Calu3 (cell line): ENCODE measurements at places on chromosomes 13 and 19. TPM values are rescaled to one million over a fixed set of nuclear protein-coding genes. Genes with fewer than 3 reads are reported as not detected.

Gene ZNF528
- not detected in 2 replicates for total RNA-seq

Gene LRRC63
- total RNA-seq = 0.32 and 0.38 TPM in 2 replicates

Gene EVI5L
- total RNA-seq = 12.2 and 12.5 TPM in 2 replicates

DNA sequence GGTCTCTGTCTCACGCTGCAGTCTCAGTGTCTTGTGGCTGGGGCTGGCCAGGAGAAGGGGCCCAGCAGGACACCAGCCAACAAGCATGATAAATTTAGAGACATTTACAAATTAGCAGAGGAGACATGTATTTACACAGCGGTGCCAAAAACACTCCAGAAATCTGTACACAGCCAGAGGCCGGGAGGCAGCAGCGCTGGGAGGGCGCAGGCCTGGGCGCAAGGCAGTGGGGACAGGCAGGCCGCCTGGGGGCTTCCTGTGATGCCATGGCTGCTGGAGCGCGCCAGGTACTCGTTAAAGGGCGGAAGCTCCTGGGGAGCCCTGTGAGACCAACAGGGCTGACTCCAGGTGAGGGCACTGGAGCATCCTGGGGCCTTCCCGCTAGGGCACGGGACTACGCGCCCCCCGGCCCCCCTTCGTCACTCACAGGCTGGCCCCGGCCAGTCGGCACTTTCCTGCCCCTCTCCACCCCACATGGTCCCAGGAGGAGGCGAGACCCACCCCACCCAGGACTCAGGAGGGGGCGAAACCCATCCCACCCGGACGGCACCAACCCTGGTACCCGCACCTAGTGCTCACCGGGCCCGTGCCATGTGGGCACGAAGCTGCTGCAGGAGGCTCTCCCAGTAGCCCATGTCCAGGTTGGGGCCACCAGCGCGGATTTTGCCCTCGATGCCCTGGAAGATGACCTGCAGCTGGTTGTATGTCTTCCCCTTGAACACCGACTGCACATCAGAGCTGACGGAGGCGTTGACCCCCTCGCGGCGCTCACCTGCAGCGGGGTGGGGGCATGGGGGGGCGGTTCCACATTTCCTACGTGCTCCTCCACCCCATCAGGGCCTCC, 7.4 kb upstream of the TBXA2R start:
- H3K4me3 ChIP-seq = no peak overlapping the region
- no peaks in the 10 kb centered on the region for H3K27me3 ChIP-seq
- no peak for DNase-seq
- H3K27ac ChIP-seq = no peak overlapping the region
- H3K4me1 ChIP-seq = no peaks in the 10 kb centered on the region
- H3K36me3 ChIP-seq = peaks cover 23% of the 10 kb centered on the region

DNA sequence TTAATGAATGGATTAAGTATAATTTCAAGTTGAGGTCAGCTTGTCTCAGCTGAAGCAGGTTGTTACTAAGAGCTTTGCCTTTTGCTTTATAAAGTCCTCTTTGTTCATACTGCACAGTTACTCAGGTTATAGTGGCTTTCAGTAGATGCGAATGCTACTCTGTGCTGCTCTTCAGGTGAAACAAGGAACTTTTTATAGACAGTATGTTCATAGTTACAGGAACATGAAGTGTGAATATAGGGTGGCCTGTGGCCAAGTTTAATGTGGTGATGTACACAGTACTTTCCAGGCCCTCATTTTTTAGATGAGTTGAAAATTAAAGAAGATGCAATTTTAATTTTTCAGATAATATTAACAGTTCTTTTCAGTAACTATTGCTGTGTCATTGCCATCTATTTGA, 20.8 kb downstream of the SUGT1 start:
- no peak overlapping the region for H3K27ac ChIP-seq
- H3K27me3 ChIP-seq = no peaks in the 10 kb centered on the region
- no peak overlapping the region for H3K4me3 ChIP-seq
- no peak for DNase-seq
- H3K36me3 ChIP-seq = peaks cover 11% of the 10 kb centered on the region
- H3K4me1 ChIP-seq = no peaks in the 10 kb centered on the region

GRCh38 chr13:27168086-27168485, 3.5 kb downstream of the USP12 start:
- no peak for DNase-seq
- no peaks in the 10 kb centered on the region for H3K27me3 ChIP-seq
- H3K4me1 ChIP-seq = peaks cover 29% of the 10 kb centered on the region
- H3K36me3 ChIP-seq = peaks cover 13% of the 10 kb centered on the region

DNA sequence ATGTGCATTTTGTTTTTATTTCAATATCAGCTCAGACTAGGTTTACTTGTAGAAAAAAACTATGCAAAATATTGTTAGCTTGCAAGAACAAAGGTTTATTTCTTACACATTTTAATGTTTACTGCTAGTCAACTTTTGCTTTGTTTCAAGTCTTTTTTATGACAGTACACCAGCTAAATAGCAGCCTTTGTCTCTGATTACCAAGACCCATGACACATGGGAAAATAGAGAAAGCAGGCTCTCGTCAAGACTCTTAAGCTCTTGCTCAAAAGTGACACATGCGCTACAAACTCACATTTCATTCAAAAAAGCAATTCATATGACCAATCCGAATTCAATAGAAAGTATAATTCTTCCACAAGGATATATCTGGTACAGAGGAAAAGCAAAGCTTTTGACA, 642.3 kb upstream of the SLITRK1 start:
- no peaks in the 10 kb centered on the region for H3K36me3 ChIP-seq
- no peak overlapping the region for H3K4me3 ChIP-seq
- H3K27ac ChIP-seq = no peak overlapping the region
- H3K27me3 ChIP-seq = no peaks in the 10 kb centered on the region
